Activated naive CD4-positive, alpha-beta T cell (primary cell): ENCODE measurements at places on chromosomes 13 and 19.

DNA sequence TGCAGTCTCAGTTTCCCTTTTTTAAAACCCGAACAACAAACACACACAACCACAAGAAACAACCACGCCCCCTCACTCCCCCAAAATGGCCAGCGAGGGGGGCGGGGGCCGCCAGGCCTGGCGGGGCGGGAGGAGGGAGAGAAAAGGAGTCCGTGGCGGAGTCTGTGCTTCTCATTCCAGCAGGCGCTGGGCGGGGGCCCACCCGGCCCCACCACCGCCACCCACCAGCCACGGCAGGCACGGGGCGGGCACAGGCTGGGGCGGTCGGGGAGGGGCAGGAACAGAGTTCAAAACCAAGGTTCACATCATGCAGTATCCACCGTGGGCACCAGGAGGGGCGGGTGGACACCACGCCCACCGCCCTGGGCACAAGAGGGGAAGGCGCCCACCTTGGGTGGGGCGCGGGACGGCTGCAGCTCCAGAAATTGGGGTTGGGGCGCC, 12.9 kb downstream of the DPF1 start:
- no peak for DNase-seq

- DNase-seq = no peak
Observed at GRCh38 chr13:57443494-57443893, 188.1 kb upstream of the PCDH17 start.

- no peak for DNase-seq
Observed at GRCh38 chr13:98333486-98333885, 156.4 kb upstream of the RNF113B start.

DNA sequence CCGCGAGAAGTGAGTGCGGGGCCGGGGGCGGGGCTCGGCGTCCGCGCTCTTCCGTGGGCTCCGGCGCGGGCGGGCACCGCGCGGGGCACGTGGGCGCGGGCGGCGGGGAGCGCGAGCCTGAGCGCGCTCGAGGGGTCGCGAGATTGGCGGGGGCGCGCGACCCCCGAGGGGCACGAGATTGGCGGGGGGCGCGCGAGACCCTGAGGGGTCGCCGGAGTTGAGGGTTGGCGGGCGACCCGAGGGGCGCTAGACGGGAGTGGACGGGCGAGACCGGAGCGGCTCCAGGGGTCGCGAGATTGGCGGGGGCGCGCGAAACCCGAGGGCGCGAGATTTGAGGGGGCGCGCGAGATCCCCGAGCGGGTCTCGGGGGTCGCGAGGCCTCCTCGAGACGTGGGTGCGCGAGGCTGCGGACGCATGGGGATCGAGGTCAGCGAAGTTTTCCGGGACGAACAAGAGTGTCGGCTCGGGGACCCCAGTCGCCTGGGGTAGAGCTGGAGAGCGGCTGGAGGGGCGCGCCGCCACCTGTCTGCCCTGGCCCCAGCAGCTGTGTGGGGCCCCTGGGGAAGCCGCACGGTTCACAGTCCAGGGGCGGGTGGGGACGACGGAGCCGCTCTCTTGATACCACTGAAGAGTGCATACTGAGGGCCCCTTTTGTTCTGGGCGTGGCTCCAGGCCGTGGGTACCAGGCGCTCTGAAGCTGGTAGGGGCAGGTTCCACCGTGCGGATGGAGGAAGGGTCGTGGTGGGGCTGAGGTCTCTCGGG, 682 bp downstream of the SSBP4 start:
- no peak for DNase-seq

DNA sequence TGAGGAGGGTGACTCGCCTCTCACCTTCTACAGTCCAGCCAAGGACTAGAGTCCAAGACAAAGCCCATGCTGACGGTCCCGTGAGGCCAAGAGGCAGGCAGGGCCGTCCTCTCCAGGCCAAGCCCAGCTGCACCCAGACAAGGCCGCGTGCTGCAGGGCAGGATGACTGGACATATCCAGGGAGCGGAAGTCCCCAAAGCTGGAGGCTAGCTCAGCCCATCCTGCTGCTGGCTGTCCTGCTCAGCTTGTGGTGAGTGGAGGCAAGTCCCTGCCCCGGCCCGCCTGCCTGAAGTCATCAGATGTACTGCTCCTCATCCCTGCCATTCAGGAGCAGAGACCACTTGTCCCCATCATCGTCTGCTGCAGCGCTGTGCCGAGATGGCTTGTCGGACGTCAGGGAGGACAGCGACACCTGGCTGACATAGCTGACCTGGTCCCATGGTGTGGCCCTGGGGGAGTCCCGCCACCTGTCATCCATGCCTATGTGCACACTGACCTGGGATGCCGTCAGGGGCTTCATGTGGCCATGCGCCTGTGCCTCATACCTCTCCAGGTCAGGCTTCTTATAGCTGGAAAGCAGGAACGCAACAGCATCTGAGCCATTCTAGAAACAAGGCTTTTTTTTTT, 72.8 kb downstream of the CCDC70 start:
- no peak for DNase-seq

DNA sequence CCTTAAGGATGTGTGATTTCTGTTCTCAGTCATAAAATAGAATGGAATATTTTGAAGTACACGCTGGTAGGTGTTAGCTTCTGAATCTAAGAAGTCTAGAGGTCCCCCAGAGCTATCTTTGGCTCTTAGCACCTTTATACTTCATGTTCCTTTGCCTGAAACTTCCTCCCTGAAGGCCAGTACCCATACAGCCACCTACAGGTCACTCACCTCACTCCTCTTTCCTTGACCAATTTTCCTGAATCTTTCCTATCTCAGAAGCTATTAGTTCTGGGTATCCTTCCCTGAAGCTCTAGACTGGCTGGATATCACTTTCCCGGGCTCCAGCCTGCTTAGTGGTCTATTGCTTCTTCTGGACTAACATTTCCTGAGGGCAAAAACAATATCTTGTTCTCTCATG, 93.4 kb upstream of the EDNRB start:
- DNase-seq = no peak

GRCh38 chr13:61214551-61214950, 201.1 kb downstream of the PCDH20 start:
- DNase-seq = no peak

- peak; percentile 72 for DNase-seq
Observed at GRCh38 chr13:41132512-41133152, at the start of gene KBTBD6. Gene KBTBD6, minus strand, starts transcription at chr13:41132802. Its CDS starts 291 bp downstream, at chr13:41132511.

GRCh38 chr13:24215732-24216131, 55.2 kb downstream of the SPATA13 start:
- DNase-seq = no peak

DNA sequence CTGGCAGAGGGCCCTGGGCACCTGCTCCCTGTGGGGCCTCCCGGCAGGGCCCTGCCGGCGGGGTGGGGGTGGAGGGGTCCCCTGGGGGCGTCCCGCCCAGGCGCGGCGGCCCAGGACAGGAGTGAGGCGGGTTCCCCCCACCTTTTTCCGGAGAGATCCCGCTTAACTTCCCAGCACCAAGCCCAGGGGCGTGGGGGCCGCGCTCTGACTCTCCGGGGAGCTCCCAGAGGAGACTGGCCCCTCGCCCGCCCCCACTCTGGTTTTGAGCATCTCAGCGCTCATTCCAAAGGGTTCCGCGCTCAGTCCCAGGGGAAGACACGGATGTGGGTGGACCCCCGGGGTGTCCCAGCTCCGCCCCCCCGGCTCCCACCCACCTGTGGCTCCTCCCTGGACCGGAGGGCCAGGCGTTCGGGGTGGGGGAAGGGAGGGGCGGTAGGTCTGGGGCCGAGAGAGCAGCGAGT, 476 bp downstream of the C2CD4C start:
- no peak for DNase-seq

DNA sequence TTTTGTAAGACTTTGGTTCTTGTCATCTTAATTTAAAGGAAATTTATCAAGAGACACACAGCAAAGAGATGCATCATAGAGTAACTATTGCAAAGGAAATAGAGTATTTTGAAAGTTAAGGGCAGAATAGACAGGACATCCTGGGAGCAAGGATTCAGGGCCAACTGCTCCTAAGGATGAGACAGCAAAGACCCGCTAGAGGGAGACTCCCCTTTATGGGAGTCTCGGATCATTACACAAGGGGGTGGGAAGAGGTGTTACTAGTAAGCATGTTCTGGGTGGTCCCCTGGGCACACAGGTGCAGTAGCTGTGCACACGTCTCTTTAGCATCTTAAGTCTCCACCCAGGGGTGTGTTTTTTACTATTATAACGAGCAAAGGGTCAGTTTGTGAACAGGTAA, 9.6 kb downstream of the ZSCAN5C start:
- DNase-seq = no peak

- no peak for DNase-seq
Observed at GRCh38 chr13:60318186-60318585, 78.8 kb upstream of the TDRD3 start.
